ENCODE measurements at places on chromosomes 11 and 22.

DNA sequence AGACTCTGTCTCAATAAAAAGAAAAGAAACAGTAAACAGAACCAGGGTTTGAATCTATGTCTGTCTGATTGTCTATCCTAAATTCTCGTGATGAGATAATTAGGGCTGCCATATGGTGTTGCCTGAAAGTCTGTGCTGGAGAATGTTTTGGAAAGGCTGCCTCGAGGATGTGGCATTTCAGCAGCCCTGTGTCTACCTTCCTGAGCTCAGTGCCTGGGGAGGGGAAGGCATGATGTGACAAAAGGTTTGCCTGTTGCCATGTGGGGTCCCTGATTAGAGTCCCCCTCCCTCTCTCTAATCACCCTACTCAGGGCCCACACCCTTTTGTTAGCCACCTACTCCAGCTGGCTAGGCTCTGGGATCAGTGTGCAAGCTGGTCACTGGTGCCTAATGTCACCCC is 15.2 kb downstream of the CD82 start:
- no peak for DNase-seq

DNA sequence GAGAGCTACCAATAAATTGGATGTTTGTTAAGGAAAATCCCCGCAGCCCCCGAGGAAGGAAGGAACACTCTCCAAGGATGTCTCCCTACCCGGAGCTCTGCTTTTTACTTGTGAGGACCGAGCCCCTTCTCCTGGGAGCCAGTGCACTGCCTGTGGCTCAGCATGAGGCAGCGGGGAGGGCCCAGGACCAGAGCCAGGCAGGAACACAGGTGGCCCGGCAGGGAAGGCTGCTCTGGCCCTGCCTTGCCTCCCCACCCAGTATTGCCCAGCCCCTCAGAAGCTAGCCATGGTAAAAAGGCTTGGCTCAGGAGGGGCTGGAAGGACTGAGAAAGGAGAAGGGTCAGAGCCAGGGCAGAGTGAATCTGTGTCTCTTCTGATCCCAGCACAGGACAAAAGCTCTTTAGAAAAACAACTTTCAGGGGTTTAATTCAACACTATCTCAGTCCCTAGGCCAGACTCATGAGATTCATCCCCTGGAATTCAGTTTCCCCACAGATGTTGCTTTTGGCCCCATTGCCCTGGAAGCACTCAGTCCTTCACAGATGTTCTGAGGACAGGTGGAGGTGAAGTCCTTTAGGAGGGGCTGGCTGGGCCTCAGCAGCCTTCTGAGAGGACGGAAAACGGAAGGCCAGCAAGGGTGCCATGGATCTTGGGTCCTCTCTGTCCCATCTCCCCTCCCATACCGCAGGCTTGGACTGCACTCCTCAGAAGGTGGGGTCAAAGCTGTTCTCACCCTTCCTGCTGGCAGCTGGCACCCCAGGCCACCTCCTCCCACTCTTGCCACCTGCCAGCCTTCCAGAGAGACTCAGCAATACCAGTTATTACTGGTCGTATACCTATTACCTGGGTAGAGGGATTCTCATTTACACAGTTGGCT is 318.9 kb downstream of the NTM start:
- no peak for DNase-seq

DNA sequence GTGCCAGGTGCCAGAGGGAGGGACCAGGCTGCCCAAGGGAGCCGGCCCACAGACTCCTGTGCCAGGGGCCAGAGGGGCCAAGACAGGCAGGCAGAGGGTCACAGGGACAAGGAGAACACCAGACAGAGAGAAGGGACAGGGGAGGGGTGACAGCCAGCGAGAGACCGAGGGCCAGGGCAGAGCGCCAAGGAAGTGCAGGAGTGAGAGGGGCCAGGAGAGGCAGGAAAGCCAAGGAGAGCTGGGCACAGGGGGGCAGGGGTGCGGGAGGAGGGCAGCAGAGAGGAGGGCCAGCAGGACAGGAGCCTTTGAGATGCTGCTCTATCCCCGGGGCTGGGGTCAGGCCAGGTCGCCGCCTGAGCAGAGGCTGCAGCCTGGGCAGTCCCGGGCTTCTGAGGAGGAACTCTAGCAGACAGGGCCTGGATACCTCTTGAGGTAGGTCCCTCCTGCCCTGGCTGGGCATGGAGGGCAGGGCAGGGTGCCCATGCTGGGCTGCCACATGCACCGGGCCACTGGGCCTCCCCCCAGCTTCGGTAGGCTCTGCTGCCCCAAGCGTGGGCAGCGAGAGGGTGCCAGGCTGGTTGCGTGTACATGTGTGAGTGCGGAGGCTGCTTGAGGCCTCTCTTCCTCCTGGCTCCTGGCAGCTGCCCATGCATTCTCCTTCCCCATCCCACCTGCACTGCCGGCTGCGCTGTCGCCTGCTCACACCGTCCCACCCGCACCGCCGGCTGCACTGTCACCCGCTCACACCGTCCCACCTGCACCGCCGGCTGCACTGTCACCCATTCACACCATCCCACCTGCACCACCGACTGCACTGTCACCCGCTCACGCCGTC is 12.2 kb downstream of the LSP1 start:
- DNase-seq: no peak

- no peak for DNase-seq
These were observed 66.7 kb downstream of the BID start for GRCh38 chr22:17707526-17707925.

DNA sequence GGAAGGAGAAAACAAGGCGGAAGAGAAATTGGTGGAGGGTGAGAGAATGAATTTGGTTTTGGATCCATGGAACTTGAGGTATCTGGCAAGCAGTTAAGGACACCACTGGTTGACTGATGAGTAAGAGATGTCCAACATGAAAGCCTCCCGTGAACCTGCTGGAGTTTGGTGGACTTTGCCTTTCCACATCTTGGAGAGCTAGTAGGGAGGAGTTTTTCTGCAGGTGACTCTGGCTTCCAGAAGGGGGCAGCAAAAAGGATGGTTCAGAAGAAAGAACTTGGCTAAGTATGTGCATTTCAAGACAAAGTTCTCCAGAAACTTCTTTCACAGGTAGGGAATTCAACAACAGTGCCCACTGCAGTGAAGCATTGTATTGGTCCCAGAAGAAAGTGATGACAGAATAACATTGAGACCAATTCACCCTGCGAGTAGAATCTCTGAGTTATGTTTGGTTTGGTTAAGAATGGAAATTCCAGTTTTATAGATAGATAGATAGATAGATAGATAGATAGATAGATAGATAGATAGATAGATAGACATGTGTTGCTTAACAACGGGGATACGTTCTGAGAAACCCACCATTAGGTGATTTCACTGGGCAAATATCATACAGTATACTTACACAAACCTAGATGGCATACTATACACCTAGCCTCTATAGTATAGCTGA is 28.5 kb downstream of the DCDC1 start:
- no peak for DNase-seq

DNA sequence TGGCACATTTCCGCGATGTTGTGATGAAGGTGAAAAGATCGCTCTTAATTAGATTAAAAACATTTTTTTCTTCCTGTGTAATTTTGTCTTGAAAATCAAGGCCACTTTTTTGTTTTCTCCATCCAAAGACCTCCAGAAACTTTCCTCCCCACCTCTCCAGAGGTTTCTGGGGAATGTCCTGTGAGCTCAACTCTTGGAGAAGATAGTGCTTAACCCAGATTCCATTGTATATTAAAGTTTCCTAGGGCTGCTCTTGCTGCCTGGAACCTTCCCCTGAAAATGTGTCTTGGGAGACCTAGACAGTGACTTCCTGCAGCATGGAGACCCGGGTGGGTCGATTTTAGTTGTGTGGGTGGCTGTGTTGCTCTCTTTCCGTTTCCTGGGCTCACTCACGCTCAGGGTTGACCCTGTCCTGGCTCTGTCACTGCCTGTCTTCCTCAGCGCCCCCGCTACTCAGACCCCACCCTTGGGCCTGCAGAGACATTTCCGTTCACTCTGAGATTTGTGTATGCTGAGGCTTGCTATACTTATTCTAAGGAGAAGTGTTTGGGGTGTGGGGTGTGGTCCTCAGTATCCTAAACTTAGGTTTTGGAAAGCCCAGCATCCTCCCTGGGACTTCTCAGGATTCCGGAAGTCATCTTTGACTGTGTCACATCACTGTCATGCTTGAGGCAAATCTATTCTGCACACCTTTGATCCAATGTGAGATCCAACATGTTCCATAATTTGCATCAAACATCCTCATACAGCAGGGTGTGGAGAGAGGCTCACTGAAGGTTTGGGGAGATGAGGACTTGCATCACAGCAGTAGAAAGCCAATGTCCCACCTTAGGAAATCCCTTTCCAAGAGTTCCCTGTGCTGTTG is 47.2 kb downstream of the KCNQ1OT1 start:
- no peak for DNase-seq

DNA sequence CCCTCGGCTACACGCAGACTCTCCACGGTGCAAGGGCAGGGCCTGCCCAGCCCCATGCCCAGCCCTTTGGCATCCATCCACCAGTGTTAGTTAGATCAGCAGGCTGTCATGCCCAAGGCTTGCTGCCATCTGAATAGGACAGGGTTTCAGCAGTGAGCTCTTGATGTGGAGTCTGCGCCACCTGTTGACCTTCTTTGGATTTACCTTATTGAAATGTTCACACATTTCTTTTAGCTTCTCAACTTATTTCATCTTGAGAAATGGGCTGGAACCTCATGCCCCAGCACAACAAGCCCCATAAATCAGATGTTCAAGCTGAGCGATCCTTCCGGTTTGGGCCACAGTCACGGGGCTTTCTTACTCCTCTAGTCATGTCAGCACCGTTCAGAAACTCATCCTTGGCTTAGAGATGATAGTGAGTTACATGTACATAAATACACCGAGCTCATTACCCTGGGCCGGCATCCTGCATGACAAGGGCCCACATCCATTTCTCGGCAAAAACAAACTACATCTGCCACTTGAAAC is 61.7 kb downstream of the PARVB start:
- no peak for DNase-seq

- no peak for DNase-seq
These were observed 37.8 kb downstream of the PLEKHA7 start for GRCh38 chr11:16976379-16976778.

DNA sequence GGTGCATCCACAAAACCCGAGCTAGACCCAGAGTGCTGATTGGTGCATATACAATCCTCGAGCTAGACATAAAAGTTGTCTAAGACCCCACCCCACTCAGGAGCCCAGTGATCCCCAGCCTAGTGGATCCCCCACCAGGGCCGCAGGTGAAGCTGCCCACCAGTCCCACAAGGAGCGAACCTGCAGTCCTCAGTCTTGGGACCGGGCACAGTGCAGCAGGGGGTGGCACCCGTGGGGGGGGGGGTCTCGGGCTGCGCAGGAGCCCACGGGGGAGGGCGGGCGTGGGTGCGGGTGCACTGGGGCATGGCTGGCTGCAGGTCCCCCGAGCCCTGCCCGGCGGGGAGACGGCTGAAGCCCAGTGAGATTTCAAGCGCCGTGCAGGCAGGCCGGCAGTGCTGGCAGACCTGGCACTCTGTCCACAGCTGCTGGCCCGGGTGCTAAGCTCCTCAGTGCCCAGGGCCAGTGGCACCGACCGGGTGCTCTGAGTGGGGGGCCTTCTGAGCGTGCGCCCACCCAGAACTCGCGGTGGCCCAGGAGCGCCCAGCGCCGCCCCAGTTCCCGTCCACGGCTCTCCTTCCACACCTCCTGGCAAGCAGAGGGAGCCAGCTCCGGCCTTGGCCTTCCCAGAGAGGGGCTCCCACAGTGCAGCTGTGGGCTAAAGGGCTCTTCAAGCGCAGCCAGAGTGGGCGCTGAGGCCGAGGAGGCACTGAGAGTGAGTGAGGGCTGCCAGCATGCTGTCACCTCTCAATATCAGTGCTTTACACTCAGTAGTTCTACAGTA is 989.1 kb downstream of the FAM181B start:
- DNase-seq: no peak

GRCh38 chr11:68963779-68964178 is 17.0 kb downstream of the MRGPRD start:
- no peak for DNase-seq

DNA sequence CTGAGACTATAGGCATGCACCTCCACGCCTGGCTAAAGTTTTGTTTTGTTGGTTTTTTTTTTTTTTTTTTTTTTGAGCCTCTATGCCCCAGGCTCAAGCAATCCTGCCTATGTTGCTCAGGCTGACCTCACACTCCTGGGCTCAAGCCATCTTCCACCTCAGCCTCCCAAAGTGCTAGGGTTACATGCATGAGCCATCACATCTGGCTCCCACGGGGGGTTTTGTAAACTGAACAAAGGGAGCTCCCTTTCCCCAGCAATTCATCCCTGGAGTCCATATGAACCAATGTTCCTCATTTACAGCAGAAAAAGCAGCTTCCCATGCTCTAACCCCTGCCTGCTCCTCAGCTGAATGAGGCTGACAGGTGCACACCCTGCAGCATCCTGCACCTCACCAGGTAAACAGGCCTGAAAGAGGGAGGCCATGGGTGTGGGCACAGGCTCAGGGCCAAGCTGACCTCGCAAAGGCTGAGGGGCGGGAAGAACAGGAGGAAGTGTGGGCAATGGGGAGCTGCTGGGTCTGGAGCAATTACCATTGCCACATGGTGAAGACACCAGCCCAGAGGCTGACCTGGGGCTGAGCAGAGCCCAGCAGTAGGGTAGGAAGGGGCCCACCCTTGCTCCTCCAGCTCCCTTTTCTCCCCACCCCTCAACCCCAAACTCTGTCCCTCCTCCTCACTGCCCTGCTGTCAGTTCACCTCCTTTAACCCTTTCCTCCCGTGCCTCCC is 58.2 kb downstream of the RBX1 start:
- peak; percentile 85 for DNase-seq

- no peak for DNase-seq
These were observed 24.6 kb downstream of the FXYD6 start for GRCh38 chr11:117851852-117852251.

- DNase-seq: no peak
These were observed 61.3 kb downstream of the PPME1 start for GRCh38 chr11:74232311-74232950.

DNA sequence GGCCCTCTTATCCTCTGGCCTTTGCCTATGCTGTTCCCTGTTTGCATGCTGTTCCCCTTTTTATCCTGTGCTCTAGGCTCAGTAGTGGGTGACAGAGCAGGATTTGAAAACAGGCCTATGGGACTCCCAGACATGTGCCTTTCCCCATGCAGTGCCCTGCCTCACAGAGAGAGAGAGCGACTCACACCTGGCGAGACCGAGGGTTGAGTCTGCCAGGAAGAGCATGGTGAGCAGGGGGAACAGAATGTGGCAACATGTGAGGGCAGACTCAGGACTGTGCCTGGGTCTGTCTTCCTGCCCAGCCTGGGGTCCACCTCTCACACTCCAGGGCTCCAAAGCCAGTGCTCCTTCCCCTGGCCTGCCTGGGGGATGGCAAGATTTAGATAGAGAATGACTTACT is 75.0 kb downstream of the NFAM1 start:
- no peak for DNase-seq

DNA sequence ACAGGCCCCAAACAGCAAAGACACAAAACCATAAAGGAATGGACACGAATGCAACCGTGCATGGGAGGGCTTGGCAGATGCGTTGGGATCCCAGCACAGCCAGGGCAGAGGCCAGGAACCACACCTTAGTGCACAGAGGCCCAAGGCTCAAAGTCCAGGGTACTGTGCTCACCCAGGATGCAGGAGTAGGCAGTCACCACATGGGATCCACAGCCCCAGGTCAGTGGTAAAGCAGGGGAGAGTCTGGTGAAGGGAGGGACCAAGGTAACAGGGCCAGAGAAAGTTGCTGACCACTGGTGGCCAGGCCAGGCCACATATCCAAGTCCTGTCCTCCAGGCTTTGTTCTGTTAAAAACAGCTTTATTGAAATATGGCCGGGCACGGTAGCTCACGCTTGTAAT is 6.5 kb upstream of the CERK start:
- DNase-seq: no peak

- no peak for DNase-seq
These were observed 35.9 kb upstream of the TRIM29 start for GRCh38 chr11:120173807-120174206.

- DNase-seq: peak; percentile 86
These were observed 4.2 kb upstream of the SERPINH1 start for GRCh38 chr11:75557666-75558494.

Data from AG04450 (cell line).